ENCODE measurements at places on chromosomes 5 and 9.
A peak's percentile ranks its signal among the peaks of the same experiment; 100 is the strongest.

DNA sequence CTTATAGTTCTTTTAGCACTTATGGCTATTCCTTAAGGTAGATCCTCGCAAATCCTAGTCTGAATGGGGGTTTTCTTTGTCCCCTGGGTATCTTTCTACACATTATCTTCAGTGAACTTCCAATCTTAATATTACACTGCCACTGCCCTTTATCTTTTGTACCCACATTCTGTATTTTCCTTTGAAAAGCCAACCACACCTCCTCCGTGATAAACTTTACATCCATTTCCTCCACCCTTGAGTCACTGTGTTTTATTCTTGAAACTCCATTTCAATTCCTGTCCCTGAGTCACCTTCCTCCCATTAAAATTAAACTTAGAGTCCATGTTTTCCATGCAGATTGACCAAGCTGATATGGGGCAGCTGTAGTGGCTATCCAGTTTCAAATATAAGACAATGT lies 43.2 kb upstream of the RICTOR start:
- no peaks in the 10 kb centered on the region for H3K27me3 ChIP-seq
- H3K27ac ChIP-seq = no peak overlapping the region
- no peaks in the 10 kb centered on the region for H3K4me1 ChIP-seq
- no peaks in the 10 kb centered on the region for H3K36me3 ChIP-seq
- no peak for DNase-seq

DNA sequence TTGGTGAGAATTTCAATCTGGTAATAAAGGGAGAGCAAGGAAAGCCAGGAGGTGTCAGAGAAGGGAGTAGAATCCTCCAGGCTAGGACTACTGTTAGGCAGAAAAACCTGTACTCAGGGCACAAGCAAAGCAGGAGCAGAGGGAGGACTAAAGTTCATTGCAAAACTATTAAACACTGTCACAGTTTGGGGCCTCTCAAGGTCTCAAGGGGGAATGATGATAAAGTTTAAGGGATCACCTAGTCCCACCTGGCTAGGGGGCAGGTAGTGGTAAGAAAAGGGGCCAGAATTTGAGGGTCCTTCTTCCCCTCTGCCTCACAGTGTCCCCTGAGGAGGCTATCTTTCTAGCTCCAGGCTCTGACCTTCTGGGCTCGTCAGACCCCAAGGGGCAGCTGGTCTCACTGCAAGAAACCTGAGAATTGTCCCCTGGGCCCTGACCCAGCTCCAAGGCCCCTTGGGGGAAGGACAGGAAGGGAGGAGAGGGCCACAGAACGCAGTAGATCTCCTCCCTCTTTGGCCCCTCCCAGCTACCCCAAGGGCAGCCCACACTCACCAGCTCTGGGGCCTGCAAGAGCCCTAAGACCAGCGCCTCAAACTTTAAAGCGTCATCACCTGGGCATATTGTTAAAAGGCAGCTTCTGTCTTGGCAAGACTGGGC lies 974 bp downstream of the CCDC69 start:
- H3K27ac ChIP-seq = peak overlapping the region; percentile 84
- peak overlapping the region; percentile 39 for H3K4me3 ChIP-seq
- peak; percentile 61 for DNase-seq
- H3K4me1 ChIP-seq = peaks cover 59% of the 10 kb centered on the region

DNA sequence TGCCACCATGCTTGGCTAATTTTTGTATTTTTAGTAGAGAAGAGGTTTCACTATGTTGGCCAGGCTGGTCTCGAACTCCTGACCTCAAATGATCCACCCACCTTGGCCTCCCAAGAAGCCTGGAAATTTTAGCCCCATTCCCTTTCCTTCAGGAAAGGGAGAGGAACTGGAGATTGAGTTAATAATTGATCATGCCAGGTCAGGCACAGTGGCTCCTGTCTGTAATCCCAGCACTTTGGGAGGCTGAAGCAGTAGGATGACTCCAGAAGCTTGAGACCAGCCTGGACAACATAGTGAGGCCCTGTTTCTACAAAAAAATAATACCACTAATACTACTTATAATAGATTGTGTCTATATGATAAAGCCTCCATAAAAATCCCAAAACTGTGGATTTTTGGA lies 124.6 kb downstream of the UNC13B start:
- no peaks in the 10 kb centered on the region for H3K4me1 ChIP-seq
- DNase-seq = no peak
- no peaks in the 10 kb centered on the region for H3K27me3 ChIP-seq

GRCh38 chr5:121151534-121151933 lies 687.4 kb downstream of the PRR16 start:
- no peaks in the 10 kb centered on the region for H3K27me3 ChIP-seq
- DNase-seq = no peak
- H3K36me3 ChIP-seq = no peaks in the 10 kb centered on the region
- no peak overlapping the region for H3K4me3 ChIP-seq
- no peaks in the 10 kb centered on the region for H3K4me1 ChIP-seq
- H3K27ac ChIP-seq = no peak overlapping the region

- H3K27ac ChIP-seq = peak overlapping the region; percentile 66
- H3K4me3 ChIP-seq = peak overlapping the region; percentile 35
- no peaks in the 10 kb centered on the region for H3K27me3 ChIP-seq
- H3K4me1 ChIP-seq = peaks cover 10% of the 10 kb centered on the region
Observed at GRCh38 chr5:138177941-138178515, 402 bp downstream of the BRD8 start.

DNA sequence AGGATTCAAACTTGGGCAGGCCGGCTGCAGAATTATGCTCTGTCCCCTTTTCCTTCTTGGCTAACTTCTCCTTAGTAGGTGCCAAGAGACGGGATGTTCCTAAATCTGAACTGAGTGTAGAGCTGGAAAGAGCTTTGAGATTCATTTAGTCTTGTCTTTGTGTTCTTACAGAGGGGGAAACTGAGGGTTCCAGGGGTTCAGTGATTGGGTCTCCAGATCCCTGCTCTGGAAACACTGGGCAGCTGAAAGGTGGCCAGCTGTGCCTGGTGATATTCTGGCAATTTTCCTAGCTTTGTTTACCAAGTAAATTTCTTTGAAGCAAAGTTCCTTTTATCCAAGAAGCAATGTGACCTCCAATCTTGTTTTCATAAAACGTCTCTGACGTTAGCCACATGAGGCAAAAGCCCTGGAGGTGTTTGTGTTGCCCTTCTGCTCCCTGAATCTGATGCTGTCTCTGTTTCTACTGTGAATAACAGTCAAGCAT lies 288.7 kb downstream of the ZSWIM6 start:
- no peaks in the 10 kb centered on the region for H3K36me3 ChIP-seq
- peaks cover 6% of the 10 kb centered on the region for H3K4me1 ChIP-seq
- no peak for DNase-seq
- H3K27ac ChIP-seq = no peak overlapping the region
- no peaks in the 10 kb centered on the region for H3K27me3 ChIP-seq
- no peak overlapping the region for H3K4me3 ChIP-seq

DNA sequence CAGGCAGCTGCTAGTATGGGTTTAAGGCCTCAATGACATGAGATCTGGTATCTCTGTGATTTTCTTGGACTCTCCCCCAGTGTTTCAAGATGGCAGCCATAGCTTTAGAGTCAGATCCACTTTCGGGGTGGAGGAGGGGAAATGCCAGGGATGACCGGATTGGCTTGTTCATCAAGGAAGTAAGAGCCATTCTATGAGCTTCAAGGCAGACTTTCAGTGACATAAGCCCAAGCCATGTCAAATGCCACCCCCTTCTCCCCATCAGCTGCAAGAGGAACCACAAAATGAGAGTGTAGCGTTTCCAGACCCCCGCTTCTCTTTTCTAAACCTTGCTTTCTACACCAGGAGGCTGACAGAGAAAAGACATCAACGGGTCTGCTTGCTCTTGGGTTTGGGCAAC lies 271.8 kb downstream of the PSAT1 start:
- no peaks in the 10 kb centered on the region for H3K27me3 ChIP-seq
- no peaks in the 10 kb centered on the region for H3K4me1 ChIP-seq
- no peaks in the 10 kb centered on the region for H3K36me3 ChIP-seq
- no peak overlapping the region for H3K27ac ChIP-seq
- H3K4me3 ChIP-seq = no peak overlapping the region

GRCh38 chr5:167861129-167861927 lies 430.1 kb upstream of the WWC1 start:
- H3K4me1 ChIP-seq = no peaks in the 10 kb centered on the region
- no peaks in the 10 kb centered on the region for H3K36me3 ChIP-seq
- H3K27me3 ChIP-seq = no peaks in the 10 kb centered on the region
- no peak for DNase-seq

DNA sequence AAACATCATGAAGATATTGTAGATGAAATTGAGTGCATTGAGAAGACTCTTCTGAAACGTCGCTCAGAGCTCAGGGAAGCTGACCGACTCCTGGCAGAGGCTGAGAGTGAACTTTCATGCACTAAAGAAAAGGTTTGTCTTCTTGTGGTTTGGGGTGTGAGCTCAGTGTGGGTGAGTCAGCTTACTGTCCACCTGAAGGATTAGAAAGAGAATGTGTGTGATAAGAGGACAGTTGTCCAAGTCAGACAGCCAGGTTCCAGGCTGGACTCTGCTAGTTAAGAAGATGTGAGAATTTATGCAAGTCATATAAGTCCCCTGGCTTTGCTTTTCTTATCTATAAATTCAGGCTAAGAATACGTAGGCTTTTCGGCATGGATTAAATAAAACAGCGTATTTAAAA lies 46.9 kb downstream of the RAB14 start:
- H3K4me3 ChIP-seq = no peak overlapping the region
- peaks cover 23% of the 10 kb centered on the region for H3K36me3 ChIP-seq
- no peak overlapping the region for H3K27ac ChIP-seq

GRCh38 chr9:5714501-5715401 lies 85.8 kb downstream of the RIC1 start:
- H3K36me3 ChIP-seq = no peaks in the 10 kb centered on the region
- H3K27me3 ChIP-seq = no peaks in the 10 kb centered on the region
- no peak for DNase-seq
- H3K27ac ChIP-seq = no peak overlapping the region
- no peak overlapping the region for H3K4me3 ChIP-seq

DNA sequence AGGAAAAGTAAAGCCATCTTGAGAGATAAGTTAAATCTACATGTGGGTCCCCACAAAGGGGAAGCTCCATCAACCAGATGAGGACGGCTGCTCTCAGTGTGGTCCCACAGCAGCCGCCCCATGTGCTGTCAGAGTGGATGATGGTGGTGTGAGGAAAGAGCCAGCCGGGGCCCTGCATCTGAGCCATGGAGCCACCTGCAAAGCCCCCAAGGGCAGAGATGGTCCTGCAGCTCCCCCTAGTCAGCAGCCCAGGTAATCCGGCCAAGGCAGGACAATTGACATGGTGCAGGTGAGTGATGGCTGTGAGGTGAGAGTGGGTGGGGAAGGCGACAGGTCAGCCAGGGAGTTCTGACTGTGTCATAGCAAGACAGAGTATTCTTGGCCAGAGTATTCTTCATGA lies 458.8 kb downstream of the ICE1 start:
- DNase-seq = no peak
- no peaks in the 10 kb centered on the region for H3K27me3 ChIP-seq
- no peak overlapping the region for H3K27ac ChIP-seq
- H3K4me3 ChIP-seq = no peak overlapping the region
- H3K4me1 ChIP-seq = no peaks in the 10 kb centered on the region
- H3K36me3 ChIP-seq = no peaks in the 10 kb centered on the region

DNA sequence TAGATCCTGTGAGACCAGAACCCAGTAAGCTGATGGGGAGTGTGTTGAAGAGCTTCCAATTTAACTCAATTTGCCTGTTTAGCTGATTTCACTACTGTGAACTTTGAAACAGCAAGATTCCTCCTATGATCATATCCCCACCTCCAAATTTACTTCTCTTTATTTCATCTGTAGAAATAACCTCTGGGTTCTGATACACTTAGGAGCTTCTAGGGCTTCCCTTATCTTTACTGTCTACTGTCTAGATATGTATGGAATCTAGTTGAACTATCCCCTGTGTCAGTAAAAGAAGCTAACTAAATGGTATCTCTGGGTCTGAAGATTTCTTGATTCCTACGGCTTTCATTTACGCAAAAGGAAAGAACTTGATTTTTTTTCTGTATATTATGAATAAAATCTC lies 116.8 kb downstream of the GCNT1 start:
- no peak overlapping the region for H3K27ac ChIP-seq
- DNase-seq = no peak
- peaks cover 9% of the 10 kb centered on the region for H3K27me3 ChIP-seq

GRCh38 chr9:7130266-7130820 lies 372.6 kb downstream of the KDM4C start:
- H3K27ac ChIP-seq = no peak overlapping the region
- no peaks in the 10 kb centered on the region for H3K27me3 ChIP-seq
- H3K4me1 ChIP-seq = no peaks in the 10 kb centered on the region

DNA sequence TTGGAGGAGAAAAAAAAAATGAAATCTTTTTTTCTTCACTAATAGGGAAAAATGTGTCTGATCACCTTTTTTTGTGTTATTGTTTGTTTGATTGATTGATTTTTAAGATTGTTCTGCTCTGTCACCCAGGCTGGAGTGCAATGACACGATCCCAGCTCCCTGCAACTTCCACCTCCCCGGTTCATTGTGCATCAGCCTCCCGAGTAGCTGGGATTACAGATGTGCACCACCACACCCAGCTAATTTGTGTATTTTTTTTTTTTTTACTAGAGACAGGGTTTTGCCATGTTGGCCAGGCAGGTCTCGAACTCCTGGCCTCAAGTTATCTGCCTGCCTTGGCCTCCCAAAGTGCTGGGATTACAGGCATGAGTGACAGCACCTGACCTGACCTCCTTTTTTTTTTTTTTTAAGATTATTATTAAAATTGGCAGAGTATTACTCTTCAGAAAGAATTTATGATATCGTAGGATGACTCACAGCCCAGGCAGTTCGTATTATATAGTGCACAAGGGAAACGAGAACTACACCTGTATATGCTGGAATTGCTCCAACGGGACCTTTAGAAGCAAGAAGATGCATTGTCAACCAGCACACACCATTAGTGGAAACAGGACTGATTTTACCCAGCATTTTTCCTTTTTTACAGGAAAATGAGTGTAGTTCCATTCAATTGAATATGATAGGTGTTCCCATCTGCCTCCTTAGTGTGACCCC lies 27.7 kb downstream of the FUBP3 start:
- no peaks in the 10 kb centered on the region for H3K36me3 ChIP-seq
- H3K27ac ChIP-seq = no peak overlapping the region
- no peak overlapping the region for H3K4me3 ChIP-seq
- no peak for DNase-seq
- no peaks in the 10 kb centered on the region for H3K27me3 ChIP-seq

GRCh38 chr5:60789551-60789950 lies 54.5 kb downstream of the ELOVL7 start:
- H3K27me3 ChIP-seq = no peaks in the 10 kb centered on the region
- H3K27ac ChIP-seq = no peak overlapping the region
- DNase-seq = no peak
- no peaks in the 10 kb centered on the region for H3K4me1 ChIP-seq
- no peak overlapping the region for H3K4me3 ChIP-seq

GRCh38 chr9:73597039-73597438 lies 445.4 kb downstream of the ANXA1 start:
- H3K27ac ChIP-seq = no peak overlapping the region
- no peaks in the 10 kb centered on the region for H3K36me3 ChIP-seq
- DNase-seq = no peak
- H3K4me1 ChIP-seq = no peaks in the 10 kb centered on the region

- DNase-seq = no peak
- H3K4me3 ChIP-seq = no peak overlapping the region
- H3K27me3 ChIP-seq = no peaks in the 10 kb centered on the region
- no peak overlapping the region for H3K27ac ChIP-seq
- no peaks in the 10 kb centered on the region for H3K36me3 ChIP-seq
- no peaks in the 10 kb centered on the region for H3K4me1 ChIP-seq
Observed at GRCh38 chr5:128271859-128272464, 188.4 kb downstream of the SLC12A2 start.
